T47D (cell line): ENCODE measurements at places on chromosomes 2 and 18.

- DNase-seq: no peak
These were observed 2.1 kb downstream of the COL4A4 start for GRCh38 chr2:227161947-227162346.

- no peak for DNase-seq
These were observed 23.7 kb downstream of the CRACDL start for GRCh38 chr2:98912221-98912851.

DNA sequence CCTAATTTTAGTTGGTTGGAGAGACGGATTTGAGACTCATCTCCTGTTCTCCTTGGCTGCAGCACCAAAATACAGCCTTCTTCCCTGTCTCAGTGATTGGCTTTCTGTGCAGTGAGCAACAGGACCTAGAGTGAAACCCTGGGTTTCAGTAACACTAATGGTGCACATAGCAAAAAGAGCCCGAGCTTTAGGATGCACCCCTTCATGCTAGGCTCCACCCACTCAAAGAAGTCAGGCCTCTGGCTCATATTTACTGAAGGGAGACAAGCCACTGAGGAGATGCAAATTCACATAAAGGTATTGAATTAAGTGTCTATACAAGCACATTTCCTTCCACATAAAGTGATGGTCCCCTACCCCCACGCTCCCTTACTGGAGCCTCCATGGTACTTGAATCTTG, 131.9 kb upstream of the CHAC2 start:
- no peak for DNase-seq

DNA sequence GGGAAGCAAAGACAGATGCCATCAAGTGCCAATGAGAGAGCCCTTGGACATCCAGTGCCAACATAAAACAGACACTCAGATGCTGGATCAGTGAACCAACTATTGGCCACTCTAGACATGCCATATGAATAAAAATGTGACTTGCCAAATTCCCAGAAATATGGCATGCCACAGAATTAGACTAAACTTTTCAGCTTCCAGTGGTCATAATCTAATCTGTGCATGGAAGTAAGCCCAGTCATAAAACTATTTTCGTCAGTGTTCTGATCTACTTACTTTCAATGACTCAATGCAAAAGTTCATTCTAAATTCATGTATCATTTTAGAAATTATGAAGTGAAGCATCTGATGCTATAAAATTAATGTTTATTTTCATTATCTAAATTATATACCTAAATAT, 1506.2 kb upstream of the NXPH2 start:
- DNase-seq: no peak

- no peak for DNase-seq
These were observed 25.7 kb upstream of the PDE1A start for GRCh38 chr2:182452456-182452990.

DNA sequence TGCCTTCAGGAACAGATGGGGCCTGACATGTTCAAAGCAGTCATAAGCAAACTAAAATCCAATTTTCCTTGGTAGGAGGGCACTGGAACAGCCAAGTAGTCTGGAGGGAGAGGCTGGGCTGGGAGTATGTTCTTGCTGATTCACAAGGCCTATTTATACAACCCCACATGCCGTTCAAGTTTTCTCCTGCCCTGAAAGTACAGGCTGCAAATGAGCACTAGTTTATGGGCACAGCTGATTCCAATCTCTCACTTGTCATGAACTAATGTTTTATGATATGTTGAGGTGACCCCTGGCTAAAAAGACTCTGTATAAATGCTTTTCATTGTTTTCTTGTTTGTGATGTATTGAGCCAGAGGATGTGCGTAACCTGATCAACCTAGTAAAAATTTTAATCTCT, 183.4 kb upstream of the SRD5A2 start:
- DNase-seq: no peak

- DNase-seq: no peak
These were observed 100.9 kb upstream of the TEX51 start for GRCh38 chr2:126797622-126798275.
